ENCODE measurements at places on chromosomes 1 and 21.

GRCh38 chr1:109170035-109170764 is 43.5 kb upstream of the SARS1 start:
- no peak for DNase-seq

- DNase-seq, result no peak
Observed at GRCh38 chr1:185289880-185290279, 27.2 kb downstream of the IVNS1ABP start.

DNA sequence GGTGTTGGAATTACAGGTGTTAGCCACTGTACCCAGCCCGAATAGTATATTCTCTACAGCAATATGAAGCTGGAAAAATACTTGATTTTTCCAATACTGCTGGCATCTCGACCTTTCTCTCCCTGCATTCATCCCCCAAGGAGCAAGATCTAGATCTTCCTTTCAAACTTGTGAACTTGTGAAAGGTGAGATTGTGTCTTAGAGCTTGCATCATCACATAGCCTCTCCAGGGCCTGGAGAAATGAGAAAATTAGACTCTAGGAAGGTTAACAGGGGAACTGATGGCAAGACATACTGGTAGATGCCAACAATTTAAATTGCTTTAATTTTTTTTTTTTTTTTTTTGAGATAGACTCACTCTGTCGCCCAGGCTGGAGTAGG is 2.1 kb downstream of the PRUNE1 start:
- no peak for DNase-seq

DNA sequence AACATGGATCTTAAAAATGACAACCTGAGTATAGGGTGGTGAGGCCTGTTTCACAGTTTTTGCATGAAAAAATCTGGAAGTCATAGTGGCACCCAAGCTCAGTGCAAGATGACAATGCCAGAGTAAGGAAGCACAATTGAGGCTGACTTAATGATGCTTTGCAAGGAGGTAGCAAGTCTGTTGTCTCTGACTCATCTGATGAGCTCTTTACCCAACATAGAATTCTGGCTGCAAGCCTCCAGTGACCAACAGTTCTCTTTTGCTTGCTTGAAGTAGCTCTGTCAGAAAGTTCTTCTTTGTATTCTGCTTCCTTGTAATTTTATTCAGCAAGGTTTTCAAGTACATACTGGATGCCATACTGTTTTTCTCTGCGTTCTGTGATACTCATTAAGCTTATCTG is 117.1 kb downstream of the FOXD2 start:
- DNase-seq, result no peak

DNA sequence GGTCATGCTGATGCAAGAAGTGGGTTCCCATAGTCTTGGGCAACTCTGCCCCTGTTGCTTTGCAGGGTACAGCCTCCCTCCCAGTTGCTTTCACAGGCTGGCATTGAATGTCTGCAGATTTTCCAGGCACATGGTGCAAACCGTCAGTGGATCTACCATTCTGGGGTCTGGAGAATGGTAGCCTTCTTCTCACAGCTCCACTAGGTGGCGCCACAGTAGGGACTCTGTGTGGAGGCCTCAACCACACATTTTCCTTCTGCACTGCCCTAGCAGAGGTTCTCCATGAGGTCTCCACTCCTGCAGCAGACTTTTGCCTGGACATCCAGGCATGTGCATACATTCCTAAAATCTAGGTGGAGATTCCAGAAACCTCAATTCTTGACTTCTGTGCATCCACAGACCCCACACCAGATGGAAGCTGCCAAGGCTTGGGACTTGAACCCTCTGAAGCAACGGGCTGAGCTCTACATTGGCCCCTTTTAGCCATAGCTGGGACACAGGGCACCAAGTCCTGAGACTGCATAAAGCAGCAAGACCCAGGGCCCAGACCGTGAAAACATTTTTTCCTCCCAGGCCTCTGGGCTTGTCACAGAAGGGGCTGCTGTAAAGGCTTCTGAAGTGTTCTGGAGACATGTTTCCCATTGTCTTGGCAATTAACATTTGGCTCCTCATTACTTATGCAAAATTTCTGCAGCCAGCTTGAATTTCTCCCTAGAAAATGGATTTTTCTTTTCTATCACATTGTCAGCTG is 466.2 kb upstream of the PBX1 start:
- DNase-seq, result no peak

DNA sequence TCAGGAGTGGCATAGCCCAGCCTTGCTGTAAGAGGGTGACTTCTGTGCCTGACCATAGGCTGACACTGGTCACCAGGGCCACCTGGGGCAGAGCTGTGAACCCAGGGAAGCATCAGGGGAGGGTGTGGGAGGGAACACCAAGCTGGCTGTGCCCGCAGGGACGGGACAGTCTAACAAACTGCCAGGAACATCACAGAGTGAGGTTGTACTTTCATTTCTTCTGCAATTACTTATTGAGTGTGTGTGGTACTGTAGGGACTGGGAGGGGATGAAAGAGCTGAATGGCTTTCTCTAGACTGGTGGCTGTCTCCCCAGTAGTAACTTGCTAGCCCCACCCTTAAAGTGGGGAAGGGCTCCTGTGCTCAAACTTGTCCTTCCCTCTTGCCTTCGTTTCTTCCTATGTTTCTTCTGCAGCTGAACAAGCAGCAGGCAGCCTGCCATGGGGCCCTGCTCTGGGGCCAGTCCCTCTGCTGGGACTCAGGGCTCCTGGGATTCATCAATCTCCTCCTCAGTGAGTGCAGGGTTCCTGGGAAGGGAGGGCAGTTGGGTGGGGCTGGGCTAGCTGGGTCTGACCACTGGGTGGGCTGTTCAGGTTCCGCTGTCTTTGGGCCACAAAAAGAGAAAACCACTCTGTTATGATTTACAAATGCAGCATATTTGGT is 39.7 kb upstream of the ETV3 start:
- DNase-seq, result no peak

- DNase-seq, result no peak
Observed at GRCh38 chr21:32336711-32337110, 38.1 kb downstream of the MRAP start.

DNA sequence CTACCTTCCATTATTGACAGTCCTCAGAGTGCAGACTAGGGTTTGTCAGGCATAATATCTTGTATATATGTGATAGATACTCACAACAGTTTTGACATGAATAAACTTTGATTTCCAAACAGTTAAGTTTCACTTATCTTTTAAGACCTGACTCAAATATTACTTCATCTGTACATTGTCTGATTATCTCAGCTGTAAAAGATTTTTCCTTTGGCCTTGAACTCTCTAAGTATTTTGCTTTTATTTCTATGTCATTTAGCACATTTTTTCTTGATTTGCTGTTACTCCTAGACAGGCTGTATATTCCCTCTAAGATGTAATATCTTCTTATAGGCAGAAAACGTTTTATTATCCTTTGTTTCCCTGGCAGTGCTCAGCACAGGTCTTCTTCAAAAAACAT is 65.6 kb upstream of the DMRTA2 start:
- DNase-seq, result no peak

GRCh38 chr1:211493876-211494653 is 2.1 kb upstream of the RD3 start:
- no peak for DNase-seq

- DNase-seq, result no peak
Observed at GRCh38 chr1:211640301-211640630, 35.2 kb downstream of the NEK2 start.

GRCh38 chr1:60886090-60886489 is 196.3 kb upstream of the NFIA start:
- no peak for DNase-seq

- no peak for DNase-seq
Observed at GRCh38 chr1:161791904-161792655, 26.0 kb downstream of the ATF6 start.

DNA sequence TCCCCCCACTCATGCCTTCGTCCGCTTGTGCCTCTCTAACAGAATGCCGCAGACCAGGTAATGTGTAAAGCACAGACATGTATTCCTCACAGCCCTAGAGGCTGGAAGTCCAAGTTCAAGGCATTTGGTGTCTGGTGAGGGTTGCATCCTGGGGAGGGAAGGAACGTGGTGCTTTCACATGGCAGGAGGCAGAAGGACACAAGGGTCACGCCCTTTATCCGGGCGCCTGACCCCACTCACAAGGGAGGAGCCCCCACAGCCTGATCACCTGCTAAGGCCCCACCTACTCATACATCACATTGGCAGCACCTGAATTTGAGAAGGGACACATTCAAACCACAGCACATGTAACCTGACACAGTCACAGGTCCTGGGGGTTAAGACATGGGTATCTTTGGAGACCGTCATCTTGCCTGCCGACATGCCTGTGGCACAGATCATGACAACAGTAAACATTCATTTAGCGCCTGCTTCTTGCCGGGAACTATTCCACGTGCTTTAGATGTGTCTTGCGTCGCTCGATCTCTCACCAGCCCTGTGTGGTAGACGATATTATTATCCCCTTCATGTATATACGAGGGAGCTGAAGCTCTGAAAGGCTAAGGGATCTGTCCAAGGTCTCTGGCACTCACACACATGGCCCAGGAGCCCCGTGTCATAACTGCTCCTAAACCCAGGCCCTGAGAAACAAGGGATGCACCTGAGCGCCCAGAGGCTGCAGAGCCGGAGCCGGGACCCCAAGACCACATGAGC is 235.6 kb downstream of the NPHP4 start:
- DNase-seq, result no peak

DNA sequence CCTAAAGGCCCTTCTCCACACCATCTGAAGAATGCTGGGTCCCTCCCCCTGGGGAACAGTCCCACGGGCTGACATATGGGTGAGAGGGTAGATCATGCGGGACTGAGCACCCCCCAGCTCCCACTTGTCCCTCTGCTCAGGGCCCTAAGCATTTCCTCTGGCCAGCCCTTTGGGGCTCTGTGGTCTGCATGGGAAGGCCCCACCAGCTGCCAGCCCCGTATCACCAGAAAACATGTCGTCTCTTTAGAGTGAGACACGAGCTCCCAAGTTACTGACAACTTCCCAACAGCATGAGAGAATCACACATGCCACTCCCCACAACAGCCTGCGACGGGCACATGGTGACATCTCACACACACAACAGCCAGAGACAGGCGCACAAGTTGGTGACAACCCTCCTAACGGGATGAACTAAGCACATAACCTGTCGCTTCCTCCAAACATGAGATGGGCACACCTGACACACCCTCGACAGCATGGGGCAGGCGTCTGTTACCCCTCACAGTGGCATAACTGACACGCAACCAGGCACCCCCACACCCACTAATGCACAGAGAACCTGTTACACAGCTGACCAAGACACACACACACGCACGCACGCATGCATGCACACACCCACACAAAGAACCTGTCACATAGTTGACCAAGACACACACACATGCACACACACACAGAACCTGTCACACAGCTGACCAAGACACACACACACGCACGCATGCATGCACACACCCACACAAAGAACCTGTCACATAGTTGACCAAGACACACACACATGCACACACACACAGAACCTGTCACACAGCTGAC is 41.2 kb downstream of the AHDC1 start:
- no peak for DNase-seq

DNA sequence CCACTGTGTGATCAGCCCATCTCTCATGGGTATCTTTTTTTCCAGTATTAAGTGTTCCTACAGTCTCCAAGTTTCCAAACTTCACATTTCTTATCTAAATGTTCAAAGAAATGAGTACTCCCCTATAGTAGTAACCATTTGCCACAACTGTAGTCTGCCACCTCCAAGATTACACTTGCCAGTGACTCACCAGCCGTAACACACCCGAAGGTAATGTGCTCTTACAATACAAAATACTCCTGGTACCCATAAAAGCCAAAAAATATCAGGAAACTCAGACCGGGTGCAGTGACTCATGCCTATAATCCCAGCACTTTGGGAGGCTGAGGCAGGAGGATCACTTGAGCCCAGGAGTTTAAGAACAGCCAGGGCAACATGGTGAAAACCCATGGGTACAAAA is 20.5 kb upstream of the ZNF496 start:
- no peak for DNase-seq

- DNase-seq, result no peak
Observed at GRCh38 chr1:94796266-94796665, 23.9 kb upstream of the SLC44A3 start.
